ENCODE measurements at places on chromosomes 1 and 21.
A peak's percentile ranks its signal among the peaks of the same experiment; 100 is the strongest.

DNA sequence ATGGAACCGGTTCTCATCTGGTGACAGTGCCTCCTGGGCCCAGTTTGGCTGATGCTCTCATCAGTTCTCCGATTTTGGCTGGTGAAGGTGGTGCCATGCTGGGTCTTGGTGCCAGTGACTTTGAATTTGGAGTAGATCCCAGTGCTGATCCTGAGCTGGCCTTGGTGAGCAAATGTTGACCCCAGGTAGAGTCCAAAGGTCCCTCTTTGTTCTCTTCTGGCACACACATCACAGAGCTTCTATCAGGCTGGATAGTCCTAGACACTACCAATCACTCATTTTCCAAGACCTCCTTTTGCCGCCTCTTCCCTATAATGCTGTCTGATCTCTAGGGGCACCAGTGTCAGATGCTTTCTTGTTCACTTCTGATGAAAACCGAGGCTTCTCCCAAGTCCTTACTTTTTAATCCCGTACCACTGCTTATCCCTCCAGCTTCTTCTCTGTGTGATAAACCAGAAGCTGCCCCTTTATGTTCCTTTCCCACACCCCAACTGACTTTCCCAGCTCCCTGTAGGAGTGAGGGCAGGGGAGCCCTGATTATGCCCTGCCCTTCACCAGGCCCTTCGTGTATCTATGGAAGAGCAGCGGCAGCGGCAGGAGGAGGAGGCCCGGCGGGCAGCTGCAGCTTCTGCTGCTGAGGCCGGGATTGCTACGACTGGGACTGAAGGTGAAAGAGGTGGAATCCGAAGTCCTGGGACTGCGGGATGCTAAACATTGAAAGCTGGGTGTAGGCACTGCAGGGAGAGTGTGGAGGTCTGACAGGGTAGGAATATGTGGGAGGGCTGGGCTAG is 11.1 kb downstream of the PSMD4 start:
- DNase-seq, result no peak

DNA sequence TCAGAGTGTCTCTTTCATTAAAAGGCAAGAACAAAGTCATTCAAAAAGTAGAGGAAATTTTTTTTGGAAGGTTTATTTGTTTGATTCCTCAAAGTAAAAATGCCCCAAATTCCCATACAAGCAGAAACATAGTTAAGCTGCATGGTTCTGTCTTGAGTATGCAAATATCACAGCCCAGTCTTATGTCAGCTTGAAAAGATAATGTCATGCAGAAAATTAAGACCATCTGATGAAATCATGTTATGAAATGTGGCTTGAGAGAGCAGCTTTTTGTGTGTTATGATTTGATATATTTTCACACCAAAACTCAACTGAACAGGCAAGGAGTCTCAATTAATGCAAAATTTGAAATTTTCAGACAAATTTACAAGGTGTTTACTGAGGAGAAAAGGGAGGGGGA is 411.0 kb downstream of the LMO4 start:
- DNase-seq, result no peak

DNA sequence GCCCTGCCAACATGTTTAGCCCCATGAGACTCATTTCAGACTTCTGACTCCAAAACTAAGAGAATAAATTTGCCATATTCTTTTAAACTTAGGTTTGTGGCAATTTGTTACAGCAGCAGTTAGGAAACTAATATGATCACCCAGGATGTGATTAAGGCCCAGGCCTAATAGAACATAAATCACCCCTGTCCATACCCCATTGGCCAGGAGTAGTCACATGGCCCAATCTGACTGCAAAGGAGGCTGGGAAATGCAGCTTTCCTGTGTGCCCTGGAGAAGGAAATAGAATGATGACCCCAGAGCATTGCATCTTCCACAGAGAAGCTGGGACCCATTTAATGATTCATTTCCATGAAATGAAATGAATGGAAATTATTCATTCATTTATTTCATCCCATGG is 100.4 kb upstream of the KLHDC7A start:
- no peak for DNase-seq

DNA sequence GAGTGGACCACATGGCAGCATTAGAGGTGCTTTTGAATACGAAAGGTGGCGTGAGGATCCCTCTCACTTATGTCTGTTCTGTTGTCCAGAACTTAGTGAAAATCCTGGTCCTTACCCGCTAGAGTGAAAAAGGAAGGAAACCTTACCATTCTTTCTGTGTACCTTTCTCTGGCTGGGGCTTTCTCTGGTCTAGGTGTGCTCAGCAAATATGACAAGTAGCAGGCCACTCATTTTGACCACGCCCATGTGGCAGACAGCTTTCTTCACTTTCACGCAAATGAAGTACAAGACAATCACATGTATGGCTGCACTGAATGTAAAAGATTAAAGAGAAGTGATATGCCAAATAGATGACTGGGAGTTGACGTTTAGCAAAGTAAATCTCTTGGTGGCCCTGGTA is 131.9 kb downstream of the FGGY start:
- no peak for DNase-seq

DNA sequence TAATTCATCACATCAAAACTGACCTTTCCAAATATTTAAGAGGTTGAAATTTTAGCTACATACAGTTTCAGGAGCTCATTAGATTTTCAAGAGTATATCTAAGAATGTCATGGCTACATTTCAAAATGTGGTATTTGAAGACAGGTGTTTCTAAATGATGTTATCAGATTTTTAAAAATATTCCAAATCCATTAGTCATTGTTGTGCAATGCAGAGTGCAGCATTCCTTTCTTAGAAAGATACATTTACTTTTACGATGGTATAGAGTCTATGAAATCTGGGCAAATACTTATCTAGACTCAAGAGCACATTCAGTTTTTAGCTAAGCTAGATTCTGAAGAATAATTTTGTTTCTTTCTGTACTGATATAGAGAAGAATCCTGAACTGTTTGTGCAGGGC is 230.3 kb downstream of the CHRM3 start:
- DNase-seq, result no peak

- DNase-seq, result no peak
Observed at GRCh38 chr1:233603478-233603877, 10.4 kb upstream of the KCNK1 start.

- DNase-seq, result peak; percentile 45
Observed at GRCh38 chr1:94819945-94820746, at the start of gene SLC44A3. Gene SLC44A3, plus strand, starts transcription at chr1:94820357. Its CDS starts 95 bp downstream, at chr1:94820452.

DNA sequence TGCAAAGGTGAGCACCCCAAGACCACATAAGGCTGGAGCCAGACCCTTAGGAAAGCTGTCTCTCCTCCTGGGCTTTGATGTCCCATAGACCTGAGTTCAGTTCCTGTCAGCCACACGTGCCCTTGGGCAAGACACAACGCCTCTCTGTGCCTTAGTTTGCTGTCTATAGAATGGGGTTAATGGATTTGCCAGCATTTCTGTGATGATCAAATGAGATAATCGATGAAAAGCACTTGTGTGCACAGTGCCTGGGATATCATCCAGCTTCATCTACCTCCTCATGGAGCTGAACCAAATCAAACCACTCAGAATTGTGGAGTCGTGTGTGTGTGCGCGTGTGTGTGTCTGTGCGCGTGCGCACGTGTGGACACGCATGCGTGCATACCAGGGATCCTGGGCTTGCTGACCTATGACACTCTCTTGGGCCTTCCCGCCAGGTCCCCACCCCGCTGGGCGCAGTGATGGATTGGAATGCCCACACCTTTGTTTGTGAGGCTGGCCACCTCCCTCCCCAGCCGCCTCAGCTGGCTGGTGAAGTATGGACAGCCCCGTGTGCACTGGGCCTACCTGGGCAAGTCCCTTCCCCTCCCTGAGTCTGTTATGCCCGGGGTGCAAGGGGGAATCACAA is 5.2 kb downstream of the TTC22 start:
- DNase-seq, result no peak

GRCh38 chr1:109777436-109777835 is 13.7 kb upstream of the EPS8L3 start:
- DNase-seq, result no peak

- DNase-seq, result peak; percentile 84
Observed at GRCh38 chr1:225653463-225654276, 747 bp upstream of the ENAH start.

GRCh38 chr21:38329162-38329561 is 72.4 kb downstream of the KCNJ15 start:
- DNase-seq, result no peak
